Esophagus muscularis mucosa (tissue), 4 donors: ENCODE measurements at places on chromosomes 7 and 10. TPM values are rescaled to one million over a fixed set of nuclear protein-coding genes. Genes with fewer than 3 reads are reported as not detected.

AMPH gene
- 7.4 TPM for total RNA-seq

DNA sequence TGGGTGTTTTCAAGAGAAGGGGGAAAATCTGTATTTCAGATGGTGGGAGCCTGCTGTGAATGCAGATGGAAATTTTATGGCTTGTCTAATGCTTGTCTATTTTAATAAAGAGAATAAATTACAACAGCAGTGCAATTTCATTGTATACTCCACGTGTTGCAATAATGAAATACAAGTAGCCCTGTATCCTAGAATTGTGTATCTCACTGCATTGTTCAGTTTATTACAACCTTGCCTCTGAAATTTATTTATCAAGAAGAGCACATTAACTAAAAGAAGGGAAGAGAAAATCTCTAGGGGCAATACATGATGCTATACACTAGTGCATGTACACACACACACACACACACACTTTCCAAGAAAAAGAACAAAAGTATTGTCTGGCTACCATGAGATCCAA, 21.8 kb downstream of the ANK3 start:
- no peak for DNase-seq

DNA sequence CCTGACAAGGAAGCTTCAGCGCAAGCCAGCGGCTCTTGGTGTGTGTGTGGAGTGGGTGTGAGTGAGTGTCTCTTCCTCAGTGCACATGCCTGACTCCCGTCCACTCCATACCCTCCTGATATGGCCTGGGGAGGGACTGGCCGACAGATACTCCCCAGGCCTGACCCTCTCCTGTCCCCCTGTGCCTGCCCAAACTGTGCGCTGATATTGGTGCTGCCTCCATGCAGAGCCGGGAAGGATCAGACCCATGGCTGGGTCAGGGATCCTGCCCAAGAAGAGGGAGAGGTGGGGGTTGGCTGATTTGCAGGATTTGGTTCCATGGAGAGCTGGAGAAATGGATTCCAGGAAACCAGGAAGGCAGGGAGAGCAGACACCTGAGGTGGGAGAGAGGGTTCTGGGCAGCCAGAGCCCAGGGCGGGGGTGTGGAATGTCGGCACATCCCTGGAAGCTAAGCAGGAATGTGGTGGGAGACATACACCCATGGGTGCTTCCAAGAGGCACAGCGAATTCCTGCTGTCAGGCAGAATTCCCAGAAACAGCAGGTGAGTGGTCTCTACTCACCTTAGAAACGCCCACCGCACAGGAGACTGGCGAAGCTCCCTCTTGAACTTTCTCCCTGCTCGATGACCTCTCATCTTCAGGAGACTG, 6.3 kb downstream of the CALML5 start:
- no peak for DNase-seq

GRCh38 chr7:101303102-101303701, 18.4 kb downstream of the IFT22 start:
- DNase-seq: no peak

DNA sequence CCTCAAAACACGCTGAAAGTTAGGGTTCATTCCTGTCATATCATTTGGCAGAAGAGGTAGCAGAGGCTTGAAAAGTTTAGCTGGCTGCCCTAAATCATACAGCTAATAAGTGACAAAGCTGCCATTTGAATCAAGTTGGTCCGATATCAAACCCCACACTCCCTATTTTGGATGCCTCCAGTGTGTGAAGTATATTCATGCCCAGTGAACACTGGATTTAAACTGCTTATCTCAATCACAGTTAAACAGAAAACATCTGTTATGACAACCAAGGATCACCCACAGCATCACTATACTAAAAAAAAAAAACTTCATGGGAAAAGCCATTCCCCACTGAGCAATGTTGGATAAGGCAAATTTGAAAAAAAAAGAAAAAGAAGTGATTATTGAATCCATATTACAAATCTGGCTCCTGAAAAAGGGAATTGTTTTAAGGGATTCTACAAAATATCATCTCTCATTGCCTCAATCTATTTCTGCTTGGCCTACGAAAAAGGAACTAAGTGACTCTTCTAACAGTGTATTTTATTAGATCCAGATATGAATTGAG, 48.3 kb downstream of the ABCB1 start:
- no peak for DNase-seq

SPDYE3 gene
- total RNA-seq: not detected

GRCh38 chr7:52436278-52436677, 599.2 kb upstream of the POM121L12 start:
- no peak for DNase-seq

MEOX2 gene
- 32.3 TPM for total RNA-seq

- DNase-seq: no peak
Observed at GRCh38 chr7:137966641-137967142, 35.2 kb downstream of the CREB3L2 start.

DNA sequence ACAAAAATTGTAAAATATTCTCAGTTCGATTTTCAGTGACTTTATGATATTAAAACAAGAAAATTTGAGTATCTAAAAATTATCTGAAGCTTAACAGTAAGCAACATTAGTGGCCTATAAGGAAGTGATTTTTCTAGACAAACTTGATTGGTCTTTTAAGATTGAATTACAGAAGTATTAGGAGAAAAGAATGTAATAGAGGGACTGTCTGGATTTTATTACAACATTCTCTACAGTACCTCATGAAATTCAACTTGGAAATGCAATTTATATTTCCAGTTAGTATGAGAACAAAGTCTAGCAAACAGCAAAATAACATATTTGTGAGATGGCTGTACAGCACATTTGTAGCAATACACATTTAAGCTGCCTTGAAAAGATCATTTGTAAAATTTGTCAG, 18.8 kb downstream of the REEP3 start:
- DNase-seq: no peak

DNA sequence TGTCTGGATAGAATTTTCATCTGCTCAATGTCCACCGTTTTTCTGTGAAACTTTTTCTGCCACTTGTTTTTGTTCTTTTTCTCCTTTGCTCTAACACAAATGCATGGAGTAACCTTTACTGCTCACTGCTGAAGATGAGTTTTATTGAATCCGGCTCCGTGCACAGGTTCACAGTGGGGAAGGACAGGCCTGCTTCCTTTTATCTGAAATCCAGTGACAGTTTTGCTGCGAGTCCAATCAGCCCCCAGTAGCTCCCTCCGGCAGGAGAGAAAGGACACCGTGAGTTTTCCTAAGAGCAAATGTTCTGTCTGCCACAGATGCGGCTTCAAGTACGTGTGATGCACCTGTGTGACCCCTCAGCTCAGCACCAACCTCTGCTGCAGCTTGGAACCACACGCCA, 246.8 kb downstream of the MAD1L1 start:
- no peak for DNase-seq

GRCh38 chr7:20343205-20343604, 12.5 kb downstream of the ITGB8 start:
- DNase-seq: no peak

DNA sequence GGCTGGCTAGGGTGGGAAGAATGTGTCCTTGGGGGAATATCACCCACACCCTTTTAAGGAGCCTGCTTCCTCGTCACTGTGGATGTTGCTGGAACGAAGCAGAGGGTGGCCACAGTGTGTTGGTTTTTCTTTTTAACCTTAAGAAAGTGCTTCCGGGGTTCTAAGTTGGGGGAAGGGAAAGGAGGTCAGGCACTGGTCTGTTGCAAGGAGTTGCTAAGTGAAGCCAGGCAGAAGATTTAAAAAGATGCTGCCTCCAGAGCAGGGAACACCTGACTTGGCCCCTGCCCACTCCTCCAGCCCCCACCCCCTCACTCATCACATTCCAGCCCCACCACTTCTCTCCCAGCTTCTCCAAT, 213.1 kb downstream of the EMX2 start:
- peak; percentile 86 for DNase-seq

ITIH5 gene
- total RNA-seq: 35.0 TPM

- no peak for DNase-seq
Observed at GRCh38 chr7:901041-901387, 24.7 kb downstream of the GET4 start.

DNA sequence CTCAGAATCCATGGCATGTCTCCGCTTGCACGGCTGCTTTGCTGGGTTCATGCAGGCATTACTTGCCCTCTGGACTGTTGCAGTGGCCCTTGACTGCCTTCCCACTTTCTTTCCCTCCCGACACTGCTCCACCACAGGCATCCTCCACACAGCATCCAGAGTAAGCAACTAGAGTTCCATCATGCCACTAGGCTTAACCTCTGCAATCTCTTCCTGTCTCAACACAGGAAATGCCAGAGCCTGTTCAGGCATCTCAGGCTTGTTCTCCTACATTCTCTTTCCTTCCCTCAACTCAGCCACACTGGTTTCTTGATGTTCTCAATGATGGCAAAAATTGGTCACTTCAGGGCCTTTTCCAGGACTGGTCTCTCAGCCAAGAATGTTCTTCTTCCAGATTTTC, 284.5 kb upstream of the KLF6 start:
- DNase-seq: no peak

TEX47 gene
- total RNA-seq: not detected

GRCh38 chr10:3036155-3037021, 31.0 kb upstream of the PFKP start:
- no peak for DNase-seq

GRCh38 chr10:76885816-76886215, 751.8 kb downstream of the KCNMA1 start:
- peak; percentile 78 for DNase-seq
